ENCODE measurements at places on chromosomes 12 and 14. TPM values are rescaled to one million over a fixed set of nuclear protein-coding genes. Genes with fewer than 3 reads are reported as not detected.

DNA sequence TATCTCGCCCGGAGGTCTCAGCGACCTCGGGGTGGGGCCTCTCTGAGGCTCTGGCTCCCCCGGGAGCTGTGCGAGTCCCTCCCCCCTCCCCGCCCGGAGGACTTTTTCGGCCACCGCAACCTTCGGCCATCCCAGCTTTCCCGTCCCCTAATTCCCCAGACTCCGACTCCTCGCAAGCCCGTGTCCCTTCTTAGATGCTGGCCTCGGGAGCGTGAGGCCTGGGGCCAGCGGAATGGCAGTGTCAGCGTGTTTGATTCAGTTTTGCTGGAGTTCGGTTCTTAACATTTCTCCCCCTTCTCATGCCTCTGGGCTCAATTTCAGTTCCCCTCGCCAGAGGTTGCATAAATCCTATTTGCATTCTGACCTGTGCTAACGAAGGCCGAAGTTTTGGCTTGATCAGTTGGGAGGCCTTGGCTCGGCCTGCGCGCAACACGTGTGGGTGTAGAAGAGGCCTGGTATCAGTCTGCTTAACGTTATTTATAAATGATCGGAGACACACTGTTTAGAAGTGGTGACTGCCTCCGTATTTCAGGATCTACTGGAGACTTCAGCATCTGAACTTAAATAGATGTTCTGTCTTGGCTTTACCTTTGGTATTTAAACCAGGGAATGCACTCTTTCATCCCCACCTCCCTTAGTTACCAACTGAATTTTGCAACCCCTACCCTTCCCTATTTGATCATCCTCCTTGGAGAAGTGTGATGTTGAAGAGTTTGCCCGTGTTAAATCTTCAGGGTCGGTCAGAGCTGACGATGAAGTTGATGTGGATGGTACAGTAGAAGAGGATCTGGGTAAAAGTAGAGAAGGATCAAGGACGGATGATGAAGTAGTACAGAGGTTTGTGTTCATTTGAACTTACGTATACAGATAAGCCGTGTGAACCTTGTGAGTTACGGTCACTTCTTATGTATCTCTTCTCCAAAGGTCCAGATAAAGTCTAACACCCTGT lies 851 bp downstream of the HSP90B1 start:
- DNase-seq, result peak; percentile 19

GRCh38 chr14:102063109-102063807 lies 23.6 kb downstream of the HSP90AA1 start:
- DNase-seq, result no peak

DNA sequence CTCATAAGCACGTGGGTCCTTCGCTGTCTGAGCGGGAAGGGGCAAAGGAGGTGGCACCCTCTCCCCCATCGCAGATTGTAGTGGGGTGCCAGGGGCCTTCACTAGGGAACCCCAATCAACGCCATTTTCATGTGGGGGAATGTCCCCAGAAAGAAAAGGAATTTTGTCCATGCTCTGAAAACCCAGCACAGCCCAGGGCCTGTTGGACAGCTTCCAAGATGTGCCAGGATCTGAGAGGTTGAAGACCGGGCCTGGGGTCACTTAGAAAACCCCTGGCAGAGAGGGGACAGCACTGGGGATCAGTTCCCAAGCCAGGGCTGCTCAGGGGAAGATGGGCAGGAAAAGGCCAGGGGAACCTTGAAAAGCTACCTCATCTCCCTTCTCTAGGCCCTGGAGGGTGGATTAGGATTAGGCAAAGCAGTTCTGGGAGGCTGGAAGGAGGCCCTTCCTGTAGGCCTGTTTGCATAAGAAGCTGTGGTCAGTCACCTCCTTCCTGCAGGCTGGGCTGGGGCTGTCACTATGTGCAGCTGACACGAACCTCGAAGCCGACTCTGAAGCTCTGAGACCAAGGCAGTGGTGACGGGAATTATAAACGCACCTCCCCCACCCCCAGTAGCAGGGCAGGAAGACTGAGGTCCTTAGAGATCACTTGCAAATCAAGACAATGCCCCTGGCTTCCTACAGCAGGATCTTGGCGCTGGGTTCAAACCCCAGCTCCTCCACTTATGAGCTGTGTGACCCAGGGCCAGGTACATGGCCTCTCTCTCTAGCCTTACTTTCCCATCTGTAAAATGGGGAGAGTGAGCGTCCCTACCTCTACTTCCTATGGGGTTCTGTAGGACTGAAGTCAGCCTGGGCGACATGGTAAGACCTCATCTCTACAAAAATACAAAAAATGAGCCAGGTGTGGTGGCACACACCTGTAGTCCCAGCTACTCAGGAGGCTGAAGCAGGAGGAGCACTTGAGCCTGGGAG lies 29.0 kb downstream of the TESC start:
- DNase-seq, result no peak

TAS2R30 gene
- not detected for total RNA-seq

ACSS3 gene
- total RNA-seq, result 1.1 TPM

HOXC12 gene
- 1.9 TPM for total RNA-seq

DNA sequence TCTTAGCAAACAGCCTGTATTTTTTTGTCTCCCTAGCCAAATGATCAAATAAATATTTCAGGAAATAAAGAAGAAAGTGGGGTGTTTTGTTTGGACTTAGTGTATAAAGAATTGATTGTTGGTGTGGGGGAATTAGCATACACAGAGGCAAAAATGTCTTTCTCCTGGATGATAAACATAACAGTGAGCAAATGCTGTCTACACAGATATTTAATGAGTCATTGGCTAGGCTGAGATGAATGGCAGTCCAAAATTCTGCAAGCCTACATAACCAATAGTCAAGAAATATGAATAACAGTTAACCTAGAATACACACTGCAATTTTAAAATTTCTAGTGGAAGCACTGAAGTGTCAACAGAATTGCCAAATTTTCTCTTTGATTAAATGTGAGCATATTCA lies 35.8 kb downstream of the MYF5 start:
- no peak for DNase-seq

DNA sequence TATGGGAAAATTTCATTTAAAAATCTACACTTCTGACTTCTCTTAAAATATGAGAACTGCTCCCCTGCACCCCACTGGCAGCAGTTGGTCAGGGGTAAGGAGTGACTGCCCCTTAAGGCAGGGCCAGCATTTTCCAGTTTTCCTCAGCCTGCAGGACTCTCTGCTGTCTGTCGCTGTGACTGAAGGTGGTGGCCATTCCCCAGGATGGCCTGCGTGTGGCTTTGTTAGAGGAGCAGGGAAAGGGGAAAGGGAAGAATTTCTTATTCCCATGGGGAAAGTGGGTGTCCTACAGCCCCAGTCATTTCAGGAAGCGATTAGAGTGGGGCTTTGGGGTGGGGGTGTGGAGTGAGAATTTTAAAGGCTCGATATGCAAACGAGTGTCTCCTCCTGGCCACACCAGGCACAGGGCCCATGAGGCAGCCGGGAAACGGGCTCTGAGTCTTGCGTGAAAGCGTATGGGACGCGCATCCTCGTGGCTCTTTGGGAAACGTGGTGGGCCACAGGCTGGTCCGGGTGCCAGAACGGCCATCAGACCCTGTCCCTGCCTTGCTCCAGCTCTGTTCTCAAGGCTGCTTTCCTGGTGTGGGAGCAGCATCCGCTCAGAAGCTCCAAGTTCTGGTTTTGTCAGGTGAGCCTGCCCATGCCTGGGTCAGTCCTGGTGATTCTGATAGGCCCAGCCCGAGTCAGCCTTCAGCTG lies 23.5 kb downstream of the ADGRD1 start:
- no peak for DNase-seq

GRCh38 chr12:74319886-74320285 lies 217.7 kb upstream of the ATXN7L3B start:
- DNase-seq, result no peak

GRCh38 chr12:15763328-15763727 lies 25.9 kb downstream of the EPS8 start:
- DNase-seq, result no peak

RND1 gene
- total RNA-seq, result not detected

GRCh38 chr12:12366701-12367481 lies 10.0 kb downstream of the BORCS5 start:
- DNase-seq, result no peak
